ENCODE measurements at places on chromosomes 11 and 22.

- no peak for DNase-seq
These were observed 324.8 kb upstream of the FOLH1 start for GRCh38 chr11:49533204-49533603.

DNA sequence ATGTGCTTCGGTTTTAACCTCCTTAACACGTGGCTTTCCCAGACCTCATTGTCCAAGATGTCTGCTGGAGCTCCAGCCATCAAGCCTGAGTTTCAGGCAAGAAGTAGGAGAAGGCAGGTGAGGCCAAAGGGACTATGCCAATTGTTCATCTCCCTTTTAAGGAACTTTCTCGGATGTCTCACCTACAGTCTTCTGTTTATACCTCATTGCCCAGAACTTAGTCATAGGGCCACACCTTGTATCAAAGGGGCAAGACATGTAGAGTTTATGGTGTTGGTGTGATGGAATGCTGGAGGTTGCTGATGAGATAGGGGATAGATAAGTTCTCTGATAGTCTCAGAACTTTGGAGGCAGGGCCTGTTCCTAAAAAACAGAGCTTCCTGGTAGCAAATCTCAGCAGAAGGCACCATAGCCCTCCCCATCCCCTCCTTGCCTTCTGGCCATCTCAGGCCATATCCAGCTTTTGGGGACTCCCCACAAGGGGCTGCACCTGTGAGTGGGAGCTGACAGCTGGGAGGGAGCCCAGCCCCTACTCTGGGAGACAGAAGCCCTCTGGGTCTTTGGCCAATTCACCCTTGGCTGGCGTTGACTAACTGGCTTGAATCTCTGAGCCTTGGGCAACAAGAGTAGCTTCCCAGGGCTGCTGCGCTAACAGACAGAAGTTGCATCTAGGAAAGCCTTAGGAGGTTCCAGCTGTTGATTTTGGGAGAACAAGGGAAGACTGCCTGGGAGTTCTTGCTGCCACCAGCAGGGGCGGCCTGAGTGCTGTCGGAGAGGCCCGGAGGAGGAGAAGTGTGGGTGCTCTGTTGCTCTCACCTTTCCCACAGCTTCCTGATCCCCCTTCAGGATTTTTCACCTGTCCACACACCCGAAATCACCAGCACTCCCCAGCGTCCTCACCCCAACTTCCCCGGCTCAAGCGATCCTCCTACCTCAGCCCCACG, 149.8 kb upstream of the THY1 start:
- no peak for DNase-seq

DNA sequence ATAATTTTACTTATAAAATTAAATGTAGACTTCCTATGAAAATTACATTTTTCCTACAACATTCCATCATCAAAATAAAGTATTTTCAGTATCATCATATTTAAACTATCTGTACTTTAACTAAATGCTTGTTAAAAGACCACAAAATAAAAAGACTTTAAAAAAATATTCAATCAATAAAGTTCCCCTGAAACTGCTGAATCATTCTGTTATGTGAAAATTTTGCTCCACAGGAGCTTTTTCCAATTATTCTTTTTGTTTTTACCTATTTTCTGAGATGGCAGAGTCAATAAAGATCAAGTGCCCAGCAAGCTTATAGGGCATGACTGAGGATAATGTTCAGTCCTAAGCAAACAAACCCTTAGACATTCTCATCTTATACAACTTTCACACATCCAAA, 27.3 kb downstream of the ALKBH8 start:
- no peak for DNase-seq

- no peak for DNase-seq
These were observed 24.2 kb downstream of the MED15 start for GRCh38 chr22:20531404-20532201.

- DNase-seq: no peak
These were observed 368.1 kb downstream of the DCDC1 start for GRCh38 chr11:31001427-31001826.

- no peak for DNase-seq
These were observed at the start of gene MMP26 for GRCh38 chr11:4704054-4704789. TSS of gene MMP26 (plus strand) at chr11:4704784.

DNA sequence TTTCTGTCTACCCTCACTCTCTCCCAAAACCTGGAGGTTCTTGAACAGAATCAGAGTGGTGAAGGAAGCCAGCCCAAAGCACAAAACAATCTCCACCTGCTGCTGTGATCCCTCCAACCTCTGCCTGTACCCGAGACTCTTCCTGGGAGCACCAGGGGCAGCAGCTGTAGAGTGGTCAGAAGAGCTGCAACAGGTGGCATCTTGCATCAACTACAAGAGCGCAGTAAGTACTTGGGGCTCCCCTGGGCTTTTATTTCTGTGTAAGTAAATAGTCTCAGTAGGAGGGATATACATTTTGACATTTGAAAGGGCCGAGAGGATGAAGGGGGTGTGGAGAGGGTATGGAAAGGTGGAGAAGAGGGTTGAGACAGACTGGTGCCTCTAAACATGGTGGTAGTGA, 8.3 kb upstream of the UBQLNL start:
- no peak for DNase-seq

DNA sequence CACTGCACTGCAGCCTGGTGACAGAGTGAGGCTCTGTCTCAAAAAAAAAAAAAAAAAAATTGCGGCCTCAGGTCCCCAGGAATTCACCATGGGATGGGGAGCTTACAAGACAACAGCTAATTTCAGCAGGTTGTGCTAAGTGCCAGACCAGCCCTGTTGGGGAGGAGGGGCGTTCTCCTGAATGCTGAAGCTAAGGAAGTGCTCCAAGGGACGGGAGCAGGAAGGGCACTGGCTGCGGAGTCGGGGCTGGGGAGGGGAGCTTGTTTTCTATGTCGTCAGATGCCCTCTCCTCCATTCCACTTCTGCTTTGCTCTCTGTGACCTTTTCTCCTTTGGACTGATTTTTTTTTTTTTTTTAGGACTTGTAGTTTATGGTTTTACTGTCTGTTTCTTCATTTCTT, 4.5 kb downstream of the ADAMTS15 start:
- DNase-seq: no peak

GRCh38 chr11:26909991-26910591, 83.8 kb upstream of the FIBIN start:
- no peak for DNase-seq

DNA sequence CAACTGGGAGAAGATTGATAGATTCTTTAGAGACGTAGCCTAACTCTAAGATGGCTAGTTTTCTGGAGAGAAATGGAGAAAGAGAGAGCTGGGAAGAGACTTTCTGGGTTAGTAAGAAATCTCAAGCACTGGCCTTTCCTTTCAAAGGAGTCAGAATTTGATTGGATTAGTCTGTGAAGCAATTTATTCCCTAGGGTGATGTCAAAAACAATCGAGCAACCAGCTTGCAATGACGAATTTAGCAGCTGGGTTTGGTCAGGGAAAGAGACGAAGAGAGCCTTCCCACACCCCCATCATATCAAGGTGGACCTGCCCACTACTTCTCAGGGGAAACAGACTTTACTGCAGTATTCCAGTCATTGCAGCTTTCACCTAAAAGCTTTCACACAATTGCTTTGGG, 10.8 kb downstream of the KRTAP5-6 start:
- no peak for DNase-seq

DNA sequence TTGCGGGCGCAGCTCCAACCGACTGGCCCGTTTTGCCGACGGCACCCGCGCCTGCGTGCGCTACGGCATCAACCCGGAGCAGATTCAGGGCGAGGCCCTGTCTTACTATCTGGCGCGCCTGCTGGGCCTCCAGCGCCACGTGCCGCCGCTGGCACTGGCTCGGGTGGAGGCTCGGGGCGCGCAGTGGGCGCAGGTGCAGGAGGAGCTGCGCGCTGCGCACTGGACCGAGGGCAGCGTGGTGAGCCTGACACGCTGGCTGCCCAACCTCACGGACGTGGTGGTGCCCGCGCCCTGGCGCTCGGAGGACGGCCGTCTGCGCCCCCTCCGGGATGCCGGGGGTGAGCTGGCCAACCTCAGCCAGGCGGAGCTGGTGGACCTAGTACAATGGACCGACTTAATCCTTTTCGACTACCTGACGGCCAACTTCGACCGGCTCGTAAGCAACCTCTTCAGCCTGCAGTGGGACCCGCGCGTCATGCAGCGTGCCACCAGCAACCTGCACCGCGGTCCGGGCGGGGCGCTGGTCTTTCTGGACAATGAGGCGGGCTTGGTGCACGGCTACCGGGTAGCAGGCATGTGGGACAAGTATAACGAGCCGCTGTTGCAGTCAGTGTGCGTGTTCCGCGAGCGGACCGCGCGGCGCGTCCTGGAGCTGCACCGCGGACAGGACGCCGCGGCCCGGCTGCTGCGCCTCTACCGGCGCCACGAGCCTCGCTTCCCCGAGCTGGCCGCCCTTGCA, 1.0 kb downstream of the FJX1 start:
- DNase-seq: no peak

DNA sequence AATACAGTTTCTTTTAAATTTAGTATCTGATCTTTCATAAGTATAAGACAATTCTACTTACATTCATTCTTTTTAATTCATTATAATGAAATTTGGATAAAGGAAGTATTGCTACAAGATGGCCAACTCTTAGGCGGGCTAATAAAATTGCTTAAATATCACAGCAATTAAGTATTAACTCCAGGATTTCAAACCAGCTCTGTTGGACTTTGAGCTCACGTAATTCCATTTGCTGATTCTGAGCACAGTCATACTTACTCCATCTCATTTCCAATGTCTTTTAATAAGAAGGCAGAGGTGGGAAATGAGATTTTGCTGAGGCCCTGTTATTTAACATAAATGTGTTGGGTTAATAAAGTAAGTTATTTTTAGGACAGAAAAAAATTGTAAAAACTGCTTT, 748.1 kb downstream of the KCNA4 start:
- no peak for DNase-seq

DNA sequence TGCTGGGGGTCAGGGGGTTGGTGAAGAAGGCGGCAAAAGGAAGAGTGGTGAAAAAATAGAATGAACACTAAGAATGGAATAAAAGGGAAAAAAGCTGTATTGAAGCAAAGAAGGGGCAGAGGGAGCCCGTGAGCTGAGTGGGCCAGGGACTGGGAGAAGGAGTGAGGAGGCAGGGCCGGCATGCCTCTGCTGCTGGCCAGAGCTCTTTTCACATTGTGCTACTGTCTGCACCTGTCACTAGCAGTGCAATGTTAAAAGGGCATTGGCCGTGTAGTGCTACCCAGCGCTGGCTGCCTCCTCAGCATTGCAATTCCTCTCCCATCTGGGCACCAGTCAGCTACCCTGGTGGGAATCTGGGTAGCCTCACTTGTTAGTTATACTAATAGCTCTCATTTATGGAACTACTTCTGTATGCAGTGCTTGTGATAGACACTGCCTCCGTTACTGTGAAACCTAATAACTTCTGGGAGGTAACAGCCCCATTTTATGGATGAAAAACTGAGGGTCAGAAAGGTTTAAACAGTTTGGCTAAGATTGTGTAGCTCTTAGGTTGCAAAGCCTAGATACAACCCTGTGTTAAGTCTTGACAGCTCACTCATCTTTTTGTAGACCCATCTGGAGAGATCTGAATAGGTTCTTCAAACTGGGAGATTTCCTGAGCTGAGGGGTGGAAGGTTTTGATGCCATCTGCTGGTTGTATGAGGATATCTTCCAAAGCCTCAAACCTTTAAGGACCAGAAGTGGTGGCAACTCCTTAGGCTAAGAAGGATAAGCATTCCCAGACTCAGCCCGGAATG, 8.5 kb downstream of the YPEL4 start:
- no peak for DNase-seq

DNA sequence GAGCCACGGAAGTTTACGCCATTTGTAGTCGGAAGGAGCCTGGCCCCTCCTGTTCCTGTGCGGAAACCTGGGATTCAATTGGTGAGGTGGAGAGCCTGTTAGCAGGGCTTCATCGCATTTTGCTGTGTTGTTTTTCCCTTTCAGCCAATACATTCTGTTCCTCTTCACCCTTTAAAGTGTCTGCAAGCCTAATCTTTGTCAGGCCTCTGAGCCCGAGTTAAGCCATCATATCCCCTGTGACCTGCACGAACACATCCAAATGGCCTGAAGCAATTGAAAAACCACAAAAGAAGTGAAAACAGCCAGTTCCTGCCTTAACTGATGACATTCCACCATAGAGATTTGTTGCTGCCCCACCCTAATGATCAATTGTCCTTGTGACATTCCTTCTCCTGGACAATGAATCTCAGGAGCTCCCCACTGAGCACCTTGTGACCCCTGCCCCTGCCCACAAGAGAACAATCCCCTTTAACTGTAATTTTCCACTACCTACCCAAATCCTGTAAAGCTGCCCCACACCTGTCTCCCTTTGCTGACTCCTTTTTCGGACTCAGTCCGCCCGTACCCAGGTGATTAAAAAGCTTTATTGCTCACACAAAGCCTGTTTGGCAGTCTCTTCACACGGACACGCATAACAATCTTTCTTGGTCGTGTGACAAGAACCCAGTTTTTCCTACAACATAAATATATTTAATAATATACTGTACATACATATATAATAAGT, 37.1 kb upstream of the MMP12 start:
- DNase-seq: no peak

DNA sequence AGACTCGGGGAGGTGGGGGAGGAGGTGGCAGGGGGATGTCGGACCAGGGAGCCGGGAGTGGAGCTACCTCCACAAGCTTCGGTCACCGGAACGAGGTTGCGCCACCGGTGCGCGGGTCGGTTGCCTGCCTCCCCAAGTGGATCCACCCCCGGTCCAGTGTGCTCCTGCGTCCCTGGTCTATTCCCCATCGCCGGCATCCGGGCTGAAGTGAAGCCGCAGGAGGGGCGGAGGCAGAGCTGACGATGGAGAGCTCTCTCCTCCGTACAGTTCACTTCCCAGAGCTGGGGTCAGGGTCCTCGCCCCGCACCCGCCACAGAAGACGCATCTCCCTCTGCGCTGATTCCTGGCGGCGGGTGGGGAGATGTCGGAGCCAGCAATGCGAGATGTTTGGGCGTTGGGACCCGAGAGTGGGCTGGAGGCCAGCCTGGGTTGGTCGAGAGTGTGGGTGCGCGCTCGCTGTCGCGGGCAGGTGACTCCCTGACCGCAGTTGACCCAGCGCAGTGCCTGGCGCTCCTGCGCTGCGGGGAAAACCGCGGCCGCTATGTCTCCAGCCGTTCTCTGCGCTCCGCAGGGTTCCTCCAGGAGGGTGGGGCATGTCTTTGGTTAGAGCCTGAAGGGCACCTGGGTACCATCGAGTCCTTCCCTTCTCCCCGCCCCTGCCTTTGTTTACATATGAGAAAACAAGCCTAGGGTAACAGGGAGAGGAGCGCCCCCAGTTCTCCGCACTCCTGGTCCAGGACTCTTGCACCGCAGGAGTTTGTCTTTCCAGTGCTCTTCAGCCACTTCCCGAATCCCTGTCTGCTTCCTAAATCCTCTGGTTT, 1.7 kb downstream of the C11orf96 start:
- no peak for DNase-seq

DNA sequence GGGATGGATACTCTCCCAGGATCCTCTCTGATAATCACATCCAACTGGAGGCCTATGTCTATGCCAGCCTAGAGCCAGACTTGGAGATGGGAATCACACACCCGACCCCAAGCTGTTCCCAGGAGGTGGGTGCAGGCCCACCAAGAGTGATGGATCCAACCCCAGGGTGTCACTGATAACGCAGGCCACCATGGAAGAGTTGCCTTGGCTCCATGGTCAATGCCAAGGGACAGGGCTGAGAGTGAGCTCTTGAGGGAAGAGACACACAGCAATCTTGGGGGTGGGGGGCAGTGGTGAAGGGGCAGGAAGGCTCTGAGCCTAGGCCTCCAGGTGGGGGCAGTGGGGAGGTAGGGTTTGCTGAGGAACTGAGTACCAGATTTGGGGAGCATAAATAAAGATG, 16.9 kb downstream of the TUB start:
- DNase-seq: no peak

- no peak for DNase-seq
These were observed 15.5 kb downstream of the C11orf91 start for GRCh38 chr11:33685082-33685481.

GRCh38 chr11:78833237-78833636, 258.6 kb upstream of the NARS2 start:
- no peak for DNase-seq
